ENCODE measurements at places on chromosomes 12 and 14.

- no peak for DNase-seq
Measured at GRCh38 chr12:26970136-26970535, 31.9 kb downstream of the FGFR1OP2 start.

GRCh38 chr12:125530201-125530600 lies 465.0 kb downstream of the AACS start:
- DNase-seq, result no peak

- no peak for DNase-seq
Measured at GRCh38 chr14:100213587-100213955, 25.4 kb upstream of the YY1 start.

- peak; percentile 85 for DNase-seq
Measured at GRCh38 chr12:9647825-9648700, 21.4 kb upstream of the CLEC2D start.

DNA sequence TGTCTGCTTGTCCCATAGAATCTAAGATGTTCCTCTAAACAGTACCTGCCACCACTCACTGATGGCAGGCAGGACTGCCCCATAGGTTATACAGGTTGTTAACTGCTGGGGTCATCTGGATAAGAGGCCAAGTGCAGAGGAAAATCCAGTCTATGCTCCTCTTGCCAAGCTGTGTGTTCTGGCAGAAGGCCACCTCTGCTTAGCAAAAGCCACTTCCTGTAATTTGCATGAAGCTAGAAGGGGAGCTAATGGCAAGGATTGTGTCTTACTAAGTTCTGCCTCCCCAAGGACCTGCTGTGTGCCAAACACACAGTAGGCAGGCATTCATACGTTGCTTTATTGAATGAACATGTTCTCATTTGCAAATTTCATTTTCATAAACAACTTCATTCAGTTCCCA lies 445.4 kb downstream of the BCL11B start:
- DNase-seq, result no peak

GRCh38 chr14:72479461-72479931 lies 414.4 kb downstream of the DPF3 start:
- no peak for DNase-seq

DNA sequence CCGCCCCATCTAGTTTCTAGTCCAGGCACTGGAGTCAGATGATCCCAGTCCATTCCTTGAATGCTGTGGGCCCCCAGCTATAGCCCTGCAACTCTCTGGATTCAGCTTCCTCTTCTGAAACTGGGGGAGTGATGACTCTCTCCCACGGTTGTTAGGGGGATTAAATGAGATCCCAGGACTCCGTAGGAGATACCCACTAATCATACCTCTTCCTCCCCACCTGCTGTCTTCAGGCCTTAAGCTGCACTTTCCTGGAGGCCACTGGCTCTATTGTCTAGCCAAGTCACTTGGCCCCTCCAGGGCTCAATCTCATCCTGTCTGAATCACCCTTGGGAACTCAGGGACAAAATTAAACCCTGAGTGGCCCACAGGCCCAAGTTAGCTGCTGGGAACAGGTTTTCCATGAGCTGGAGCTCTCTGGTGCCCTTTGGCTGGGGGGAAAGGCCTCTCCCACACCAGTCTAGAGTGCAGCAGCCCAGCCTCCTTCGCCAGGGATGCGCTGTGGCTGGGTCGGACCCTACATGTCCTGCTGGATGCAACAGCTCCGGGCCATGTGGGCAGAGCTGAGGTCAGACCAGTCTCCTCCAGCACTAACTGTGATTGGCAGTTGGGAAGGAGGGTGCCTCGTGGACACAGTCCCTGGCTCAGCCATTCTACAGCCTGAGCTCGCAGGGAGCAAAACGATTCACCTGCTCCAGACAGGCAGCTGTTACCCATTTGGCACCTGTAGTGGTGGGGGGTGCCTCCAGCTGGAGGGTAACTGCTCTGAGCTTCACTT lies 6.0 kb upstream of the ASB2 start:
- no peak for DNase-seq

- DNase-seq, result no peak
Measured at GRCh38 chr14:102493096-102493495, 16.5 kb downstream of the ANKRD9 start.

DNA sequence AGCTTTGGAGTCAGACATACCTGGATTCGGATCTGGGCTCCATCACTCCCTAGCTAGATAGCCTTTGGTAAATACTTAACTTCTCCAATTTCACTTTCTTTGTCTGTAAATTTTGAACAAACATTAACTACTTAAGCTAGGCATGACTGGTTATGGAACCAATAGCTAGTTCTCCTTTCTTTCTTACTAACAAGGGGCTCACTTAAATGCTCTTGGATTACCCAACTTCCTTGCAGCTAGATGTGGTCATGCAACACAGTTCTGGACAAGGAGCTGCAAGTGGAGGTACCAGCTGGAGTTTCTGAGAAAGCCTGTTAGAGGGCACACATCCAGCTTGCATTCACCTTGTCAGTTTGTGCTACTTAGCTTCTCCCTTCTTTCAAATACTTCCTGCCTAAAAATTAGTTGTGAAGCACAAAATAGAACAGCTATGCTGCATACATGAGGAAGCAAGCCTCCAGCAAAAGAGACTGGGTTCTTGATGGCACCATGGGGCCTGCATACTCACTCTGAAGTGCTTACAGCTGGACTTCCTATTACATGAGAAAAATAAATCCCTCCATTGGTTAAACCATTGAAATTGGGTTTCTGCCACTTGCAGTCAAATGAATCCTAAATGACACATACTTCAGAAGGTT lies 210.1 kb upstream of the EEA1 start:
- no peak for DNase-seq

DNA sequence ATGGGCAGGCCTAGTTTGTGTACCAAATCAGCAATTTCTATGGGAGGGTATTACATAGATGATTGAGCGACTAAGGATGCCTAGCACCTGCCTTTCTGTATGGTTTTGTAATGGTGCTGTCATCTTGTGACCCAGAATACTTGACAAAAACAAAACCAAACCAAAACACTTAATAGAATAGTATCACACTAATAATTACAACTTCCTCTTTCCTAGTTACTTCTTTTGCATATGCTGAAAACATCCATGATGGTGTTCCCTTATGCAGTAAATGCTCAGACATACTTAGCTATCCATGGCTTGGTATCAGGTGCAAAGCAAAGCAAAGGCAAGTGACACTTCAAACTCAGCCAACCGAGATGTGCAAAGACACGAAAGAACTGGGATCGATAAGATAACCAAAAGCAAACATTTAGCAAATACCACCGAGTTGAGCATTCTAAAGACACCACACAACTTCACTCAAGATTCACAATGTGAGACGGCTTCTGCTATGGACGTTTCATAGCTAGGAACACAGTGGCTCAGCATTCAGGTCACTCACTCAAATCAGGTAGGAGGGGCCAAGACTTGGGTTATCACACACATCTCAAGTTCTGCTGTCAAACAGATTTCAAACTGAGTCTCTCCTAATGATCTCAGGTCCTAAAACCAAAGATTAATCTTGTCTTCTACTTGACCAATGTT lies 24.3 kb downstream of the PPP1CC start:
- DNase-seq, result no peak

GRCh38 chr12:99381992-99382391 lies 265.6 kb upstream of the GARIN6 start:
- DNase-seq, result no peak

GRCh38 chr12:132904718-132905328 lies 17.4 kb upstream of the CHFR start:
- peak; percentile 78 for DNase-seq

GRCh38 chr14:28243600-28243999 lies 523.0 kb upstream of the FOXG1 start:
- no peak for DNase-seq

GRCh38 chr14:25431211-25432076 lies 381.5 kb upstream of the STXBP6 start:
- DNase-seq, result no peak

DNA sequence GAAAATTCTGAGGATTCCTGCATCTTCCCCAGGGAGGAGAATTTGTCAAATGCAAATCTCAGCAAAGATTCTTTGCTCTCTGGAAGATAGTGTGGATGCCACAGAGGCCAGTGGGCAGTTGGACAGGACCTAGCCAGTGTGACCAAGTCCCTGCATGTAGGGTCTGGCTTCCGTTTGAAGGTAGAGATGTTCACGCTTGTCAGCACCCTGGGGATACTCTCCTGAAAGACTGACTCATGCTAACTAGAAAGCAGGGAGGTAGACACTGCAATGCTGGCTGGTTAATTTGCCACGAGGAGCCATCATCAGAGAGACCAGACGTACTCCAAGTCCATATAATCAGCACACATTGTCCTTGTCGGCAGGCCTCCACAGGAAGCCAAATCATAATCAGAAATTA lies 130.1 kb downstream of the SAMD4A start:
- no peak for DNase-seq

GRCh38 chr12:59240048-59240447 lies 319.7 kb upstream of the LRIG3 start:
- DNase-seq, result no peak

- DNase-seq, result no peak
Measured at GRCh38 chr12:92110083-92110640, 35.5 kb downstream of the BTG1 start.

- no peak for DNase-seq
Measured at GRCh38 chr14:103519837-103520212, 2.8 kb downstream of the CKB start.

- no peak for DNase-seq
Measured at GRCh38 chr12:49865782-49866135, 22.9 kb upstream of the BCDIN3D start.

DNA sequence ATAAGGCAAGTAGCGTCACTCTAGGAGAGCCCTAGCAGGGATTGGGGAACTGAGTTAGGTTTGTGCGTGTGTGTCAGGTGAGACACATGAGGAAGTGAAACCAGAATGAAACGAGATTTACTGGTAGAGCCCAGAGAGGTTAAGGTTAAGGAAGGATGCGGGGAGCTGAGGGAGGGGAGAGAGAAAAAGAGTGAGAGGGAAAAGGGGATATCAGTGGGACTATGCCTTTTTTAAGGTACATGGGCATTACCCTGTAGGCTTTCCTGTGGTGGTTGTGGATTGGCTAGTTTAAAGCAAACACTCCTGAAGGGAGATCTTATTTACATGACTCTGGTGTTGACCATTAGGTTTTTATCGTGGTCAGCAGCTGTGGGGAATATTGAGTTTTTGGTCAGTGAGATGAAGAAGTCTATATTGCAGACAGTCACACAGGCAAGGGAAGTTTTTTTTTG lies 13.9 kb downstream of the ZDHHC17 start:
- DNase-seq, result no peak

DNA sequence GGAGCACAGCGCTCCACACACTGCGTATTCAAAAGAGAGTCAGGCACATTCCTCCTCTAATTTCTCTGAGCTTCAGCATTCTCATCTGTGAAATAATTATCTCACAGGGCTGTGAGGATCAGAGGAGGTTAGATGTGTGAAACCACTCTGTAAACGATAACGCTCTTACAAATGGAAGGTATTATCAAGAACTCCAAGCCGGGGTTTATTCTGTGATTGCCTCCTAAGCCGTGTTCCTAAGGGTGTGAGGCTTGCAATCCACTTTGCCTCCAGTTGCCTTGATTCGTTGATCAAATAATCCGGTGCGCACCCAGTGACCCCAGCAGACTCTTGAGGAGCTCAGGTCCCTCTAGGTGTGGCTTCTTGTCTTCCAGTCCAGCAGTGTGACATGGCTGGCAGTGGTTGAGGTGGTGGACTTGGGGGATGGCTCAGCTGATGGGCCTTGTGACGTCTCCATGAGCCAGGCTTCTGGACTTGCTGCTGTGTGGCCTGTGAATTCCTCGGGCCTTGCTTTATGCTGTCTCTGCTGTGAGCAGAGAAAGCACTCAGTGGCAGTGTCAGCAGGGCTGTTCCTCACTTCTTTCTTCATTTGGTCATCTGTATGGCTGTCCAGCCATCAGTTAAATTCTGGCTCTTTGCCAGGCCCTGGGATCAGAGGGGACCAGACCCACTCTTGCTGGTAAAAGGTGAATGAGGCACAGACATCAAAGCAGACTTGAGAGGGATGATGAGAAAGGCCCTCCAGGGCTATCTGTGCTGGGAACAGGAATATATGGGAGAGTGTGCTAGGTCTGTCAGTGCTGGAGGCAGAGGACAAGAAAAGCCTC lies 71.0 kb downstream of the SLC25A47 start:
- DNase-seq, result no peak

DNA sequence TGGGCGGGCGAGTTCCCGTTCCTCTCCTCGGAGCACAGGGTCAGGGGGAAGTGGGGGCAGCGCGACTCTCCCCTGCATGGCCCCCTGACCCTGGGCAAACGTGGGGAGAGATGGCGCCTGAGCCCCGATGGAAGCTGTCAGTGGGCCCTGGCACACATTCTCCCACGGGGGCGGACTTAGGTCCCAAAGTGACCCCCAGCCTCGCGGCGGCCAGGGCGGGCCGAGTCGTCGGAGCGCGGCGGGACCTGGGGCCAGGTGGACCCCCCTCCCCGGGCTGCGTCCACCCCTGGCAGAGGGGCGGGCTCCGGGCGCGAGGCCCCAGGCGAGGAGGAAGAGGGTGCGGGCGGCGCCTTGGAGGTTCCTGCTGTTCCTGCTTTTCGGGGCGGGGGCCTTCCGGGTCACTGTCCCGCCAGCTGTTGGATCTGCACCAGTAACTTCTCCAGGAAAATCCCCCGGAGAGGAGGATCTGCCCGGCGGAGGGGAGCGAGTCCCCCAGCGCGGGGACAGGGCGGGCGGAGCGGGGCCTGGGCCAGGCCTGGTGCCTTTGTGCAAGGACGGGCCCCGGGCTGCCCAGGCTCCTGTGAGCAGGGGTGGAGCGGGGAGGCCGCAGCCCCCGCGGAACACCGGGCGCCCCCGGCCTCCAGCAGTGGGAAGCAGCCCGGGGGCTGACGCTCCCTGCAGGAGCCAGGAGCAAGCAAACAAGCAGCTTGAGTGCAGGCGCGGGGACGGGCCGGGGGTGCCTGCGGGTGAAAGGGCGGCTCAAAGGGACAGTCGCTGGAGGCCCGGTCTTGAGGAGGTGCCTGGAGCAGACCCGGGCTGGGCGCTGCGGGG lies 15.3 kb downstream of the TNFAIP2 start:
- DNase-seq, result no peak

DNA sequence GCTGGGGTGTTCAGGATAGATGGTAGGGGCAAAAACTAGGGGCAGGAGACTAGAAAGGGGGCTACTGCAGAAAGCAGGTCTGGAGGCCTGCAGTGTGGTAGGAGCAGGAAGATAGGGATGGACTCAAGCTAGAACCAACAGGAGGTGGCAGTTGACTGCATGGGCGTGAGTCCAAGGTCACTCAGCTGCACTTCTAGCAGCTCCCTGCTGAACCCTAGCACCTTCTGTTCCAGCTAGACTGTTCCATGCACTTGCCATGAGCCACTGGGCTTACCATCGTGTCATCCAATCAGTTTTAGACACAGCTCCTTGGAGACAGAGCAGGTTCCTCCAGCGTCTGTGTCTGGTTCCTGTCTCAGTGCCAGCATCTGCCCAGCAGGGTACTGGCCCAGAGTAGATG lies 11.3 kb upstream of the KRT8 start:
- DNase-seq, result no peak

- no peak for DNase-seq
Measured at GRCh38 chr12:100494538-100494937, 20.9 kb downstream of the NR1H4 start.

- DNase-seq, result no peak
Measured at GRCh38 chr14:52060080-52060479, 8.8 kb downstream of the NID2 start.

All from stimulated activated CD8-positive, alpha-beta memory T cell treated with anti-CD3 and anti-CD28 coated beads, Interleukin-4, amount 100 ng/mL, for 4 hours (primary cell).